ENCODE measurements at places on chromosomes 7 and 10.

DNA sequence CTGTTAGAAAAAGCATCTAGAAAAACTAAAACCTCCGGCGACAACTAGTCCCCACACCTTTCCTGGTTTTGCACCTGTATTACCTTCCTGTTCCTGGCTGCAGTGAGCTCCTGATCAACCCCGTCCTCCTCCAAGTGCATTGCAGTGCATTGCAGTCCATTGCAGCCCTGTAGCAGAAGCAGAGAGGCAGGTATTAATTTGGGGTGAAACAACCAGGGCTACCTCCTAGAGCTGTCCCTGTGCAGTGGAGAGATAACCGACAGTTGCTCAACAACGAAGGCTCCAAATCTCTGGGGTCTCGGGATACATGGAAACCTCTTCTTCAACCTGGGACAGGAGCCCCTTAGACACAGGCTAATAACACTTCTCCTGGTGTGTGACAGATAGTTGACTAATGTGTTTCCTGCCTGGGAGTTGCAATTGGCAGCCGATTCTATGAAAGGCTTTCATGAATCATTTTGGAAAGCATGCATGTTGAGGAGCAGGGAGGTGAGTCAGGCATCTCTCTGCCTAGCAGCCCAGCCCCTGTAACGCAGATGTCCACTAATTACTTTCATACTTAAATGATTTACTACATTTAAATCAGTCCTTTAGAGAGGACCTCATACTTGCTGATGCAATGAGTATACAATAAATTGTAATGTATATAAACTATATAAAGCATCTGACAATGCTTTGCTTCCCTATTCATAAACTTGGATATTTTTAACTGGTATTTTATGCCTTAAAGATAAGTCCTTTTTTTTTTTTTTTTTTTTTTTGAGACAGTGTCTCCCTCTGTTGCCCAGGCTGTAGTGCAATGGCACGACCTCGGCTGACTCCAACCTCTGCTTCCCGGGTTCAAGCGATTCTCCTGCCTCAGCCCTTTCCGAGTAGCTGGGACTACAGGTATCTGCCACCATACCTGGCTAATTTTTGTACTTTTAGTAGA, 59.0 kb downstream of the PRR15 start:
- DNase-seq: no peak
- H3K27ac ChIP-seq: no peak overlapping the region
- H3K4me1 ChIP-seq: no peaks in the 10 kb centered on the region
- H3K36me3 ChIP-seq: no peaks in the 10 kb centered on the region
- H3K27me3 ChIP-seq: no peaks in the 10 kb centered on the region

DNA sequence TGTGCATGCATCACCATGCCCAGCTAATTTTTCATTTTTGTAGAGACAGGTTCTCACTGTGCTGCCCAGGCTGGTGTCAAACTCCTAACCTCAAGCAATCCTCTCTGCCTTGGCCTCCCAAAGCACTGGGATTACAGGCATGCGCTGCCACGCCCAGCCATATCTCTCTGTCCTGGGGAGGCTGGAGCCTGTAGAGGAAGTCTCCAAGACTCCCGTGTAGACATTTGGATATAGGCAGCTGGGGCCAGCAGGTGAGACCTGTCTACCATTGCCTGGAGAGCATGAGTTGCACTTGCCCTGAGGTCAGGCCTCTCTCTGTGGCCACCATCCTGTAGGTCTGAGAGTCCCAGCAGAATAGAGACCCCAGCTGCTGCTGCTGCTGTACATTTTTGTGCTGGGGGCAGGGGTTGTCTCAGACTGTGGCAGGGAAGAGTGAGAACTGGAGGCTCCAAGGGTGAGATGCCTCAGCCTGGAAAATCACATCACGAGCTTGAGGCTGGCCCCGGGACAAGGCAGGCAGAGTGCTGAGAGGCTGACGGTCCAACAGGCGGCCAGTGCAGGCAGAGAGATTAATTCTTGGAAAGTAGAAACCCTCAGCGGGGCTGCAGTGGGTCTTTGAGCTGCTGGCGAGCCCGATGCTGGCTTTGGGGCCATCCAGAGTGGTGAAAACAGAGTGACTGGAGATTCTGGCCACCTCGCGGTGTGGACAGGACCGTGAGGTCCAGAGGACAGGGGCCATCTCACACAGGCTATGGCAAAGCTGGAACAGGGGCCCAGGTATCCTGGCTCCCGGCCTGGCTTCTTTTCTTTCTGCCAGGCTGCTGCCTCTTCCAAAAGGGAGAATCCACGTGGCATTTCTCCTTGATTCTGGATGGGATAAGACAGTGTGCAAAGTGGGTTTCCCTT, 60.9 kb downstream of the TMEM270 start:
- no peaks in the 10 kb centered on the region for H3K27me3 ChIP-seq
- no peaks in the 10 kb centered on the region for H3K36me3 ChIP-seq
- no peak for DNase-seq
- no peak overlapping the region for H3K4me3 ChIP-seq

DNA sequence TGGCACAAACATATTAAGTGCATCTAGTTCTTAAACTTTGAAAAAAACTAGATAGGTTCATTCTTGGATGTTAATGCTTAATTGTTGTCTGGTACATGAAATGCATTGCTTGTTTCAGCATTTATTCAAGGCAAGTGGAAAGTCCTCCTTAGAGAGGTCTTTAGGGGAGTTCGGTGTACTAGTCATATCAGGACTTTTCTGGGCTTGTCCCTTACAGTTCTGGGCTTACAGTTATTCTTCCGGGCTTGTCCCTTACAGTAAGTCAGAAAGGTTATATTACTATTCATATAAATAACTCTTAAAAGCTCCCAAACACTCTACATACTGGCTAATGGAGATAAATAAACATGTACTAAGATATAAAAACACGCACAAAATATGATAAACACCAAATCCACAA, 61.6 kb upstream of the MRLN start:
- peaks cover 32% of the 10 kb centered on the region for H3K36me3 ChIP-seq
- peaks cover 9% of the 10 kb centered on the region for H3K4me1 ChIP-seq
- no peak for DNase-seq
- H3K4me3 ChIP-seq: no peak overlapping the region
- H3K27me3 ChIP-seq: no peaks in the 10 kb centered on the region
- H3K27ac ChIP-seq: no peak overlapping the region

GRCh38 chr10:94902570-94902969, 35.9 kb upstream of the CYP2C9 start:
- H3K27me3 ChIP-seq: no peaks in the 10 kb centered on the region
- no peaks in the 10 kb centered on the region for H3K36me3 ChIP-seq
- no peak overlapping the region for H3K27ac ChIP-seq
- no peak overlapping the region for H3K4me3 ChIP-seq
- no peaks in the 10 kb centered on the region for H3K4me1 ChIP-seq

- H3K36me3 ChIP-seq: no peaks in the 10 kb centered on the region
- H3K4me3 ChIP-seq: no peak overlapping the region
- no peak for DNase-seq
- no peaks in the 10 kb centered on the region for H3K27me3 ChIP-seq
- no peaks in the 10 kb centered on the region for H3K4me1 ChIP-seq
Observed at GRCh38 chr10:94879214-94879613, 59.2 kb upstream of the CYP2C9 start.

GRCh38 chr10:116868722-116869121, 19.4 kb downstream of the ENO4 start:
- no peaks in the 10 kb centered on the region for H3K4me1 ChIP-seq
- H3K27ac ChIP-seq: no peak overlapping the region
- H3K36me3 ChIP-seq: no peaks in the 10 kb centered on the region
- no peak for DNase-seq
- no peak overlapping the region for H3K4me3 ChIP-seq
- H3K27me3 ChIP-seq: no peaks in the 10 kb centered on the region

DNA sequence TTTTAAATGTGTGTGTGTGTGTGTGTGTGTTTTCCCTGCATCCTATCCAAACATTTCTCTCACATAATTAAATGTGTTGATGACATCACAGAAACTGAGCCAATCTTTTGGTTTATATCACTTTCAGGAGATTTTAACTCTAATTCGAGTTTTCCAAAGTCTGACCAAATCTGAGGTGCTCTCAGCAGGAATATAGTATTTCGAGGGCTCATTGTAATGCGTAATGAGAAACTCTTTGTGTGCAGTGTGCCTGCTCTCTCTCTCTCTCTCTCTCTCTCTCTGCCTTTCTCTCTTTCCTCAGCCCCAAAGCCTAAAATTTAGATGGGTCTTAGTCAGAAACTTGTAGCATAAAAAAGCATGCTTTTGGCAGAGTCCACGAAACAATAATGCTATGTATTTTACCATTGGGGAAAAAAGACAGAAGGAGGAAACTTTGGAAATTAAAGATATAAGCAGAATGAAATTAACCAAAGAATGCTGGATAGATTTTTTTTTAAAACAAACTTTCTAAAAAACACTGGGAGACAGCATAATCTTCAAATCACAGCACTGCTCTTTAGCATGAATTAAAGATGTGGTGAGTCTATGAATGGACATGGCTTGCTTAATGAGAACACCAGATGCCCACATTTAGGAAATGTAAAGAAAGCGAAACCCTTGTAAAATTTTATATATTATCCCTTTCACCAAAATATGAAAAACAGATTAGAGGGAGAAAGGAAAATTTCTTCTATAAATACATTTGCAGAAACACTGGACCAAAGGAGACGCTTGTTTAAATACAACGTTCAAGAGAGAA, 206.8 kb upstream of the HABP2 start:
- no peak overlapping the region for H3K27ac ChIP-seq
- no peak overlapping the region for H3K4me3 ChIP-seq
- no peaks in the 10 kb centered on the region for H3K36me3 ChIP-seq
- H3K4me1 ChIP-seq: no peaks in the 10 kb centered on the region
- H3K27me3 ChIP-seq: no peaks in the 10 kb centered on the region
- DNase-seq: no peak

- H3K4me1 ChIP-seq: no peaks in the 10 kb centered on the region
- DNase-seq: no peak
- no peaks in the 10 kb centered on the region for H3K36me3 ChIP-seq
- no peak overlapping the region for H3K4me3 ChIP-seq
Observed at GRCh38 chr10:29959586-29959985, 99.8 kb downstream of the JCAD start.

Measured in CD4-positive, alpha-beta memory T cell (primary cell).